ENCODE measurements at places on chromosomes 5 and 9. TPM values are rescaled to one million over a fixed set of nuclear protein-coding genes. Genes with fewer than 3 reads are reported as not detected.
A peak's percentile ranks its signal among the peaks of the same experiment; 100 is the strongest.

GRCh38 chr9:136728548-136729123, 14.1 kb downstream of the LCN10 start:
- DNase-seq: peak; percentile 56
- H3K36me3 ChIP-seq: peaks cover 30% of the 10 kb centered on the region
- H3K4me1 ChIP-seq: peaks cover 35% of the 10 kb centered on the region
- H3K27me3 ChIP-seq: no peaks in the 10 kb centered on the region

GRCh38 chr5:97006454-97007060, 70.7 kb downstream of the LNPEP start:
- no peak overlapping the region for H3K4me3 ChIP-seq
- H3K27ac ChIP-seq: peak overlapping the region; percentile 13
- H3K4me1 ChIP-seq: peaks cover 23% of the 10 kb centered on the region
- no peaks in the 10 kb centered on the region for H3K27me3 ChIP-seq
- DNase-seq: no peak
- peaks cover 22% of the 10 kb centered on the region for H3K36me3 ChIP-seq

Gene PCDHB12
- not detected for total RNA-seq

GRCh38 chr5:25604681-25605080, 959.9 kb upstream of the CDH10 start:
- no peaks in the 10 kb centered on the region for H3K4me1 ChIP-seq
- no peak overlapping the region for H3K4me3 ChIP-seq
- H3K27ac ChIP-seq: no peak overlapping the region

Gene SV2C
- total RNA-seq: not detected

Gene ASTN2
- total RNA-seq: 3.3 TPM

DNA sequence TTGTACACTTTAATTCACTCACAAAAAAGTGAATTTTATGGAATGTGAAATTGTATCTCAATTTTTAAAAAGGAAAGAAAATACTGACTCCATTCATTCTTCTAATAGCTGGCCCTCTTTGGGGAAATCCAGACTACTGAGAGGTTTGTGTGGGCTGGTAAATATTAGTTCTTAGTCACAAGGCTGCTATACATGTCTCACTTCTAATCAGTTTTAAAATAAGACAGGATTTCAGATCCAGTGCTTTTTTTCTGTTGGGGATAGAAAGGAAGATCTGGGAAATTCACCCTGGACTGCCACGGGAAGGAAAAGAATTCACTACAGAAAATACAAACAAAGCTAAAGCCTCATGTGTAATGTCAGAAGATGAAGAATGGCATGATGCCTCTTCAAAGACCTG, 32.7 kb upstream of the ADAMTSL1 start:
- H3K27me3 ChIP-seq: peaks cover 9% of the 10 kb centered on the region
- no peaks in the 10 kb centered on the region for H3K4me1 ChIP-seq
- H3K4me3 ChIP-seq: no peak overlapping the region
- DNase-seq: no peak
- no peak overlapping the region for H3K27ac ChIP-seq
- no peaks in the 10 kb centered on the region for H3K36me3 ChIP-seq

Gene ADRB2
- total RNA-seq: 11.4 TPM

GRCh38 chr5:26031481-26031880, 1006.9 kb downstream of the CDH9 start:
- H3K27me3 ChIP-seq: no peaks in the 10 kb centered on the region
- H3K4me1 ChIP-seq: no peaks in the 10 kb centered on the region
- H3K4me3 ChIP-seq: no peak overlapping the region
- DNase-seq: no peak
- H3K36me3 ChIP-seq: no peaks in the 10 kb centered on the region

GRCh38 chr5:153891394-153891793, 147.3 kb downstream of the FAM114A2 start:
- H3K4me3 ChIP-seq: no peak overlapping the region
- H3K4me1 ChIP-seq: no peaks in the 10 kb centered on the region
- H3K27ac ChIP-seq: no peak overlapping the region

DNA sequence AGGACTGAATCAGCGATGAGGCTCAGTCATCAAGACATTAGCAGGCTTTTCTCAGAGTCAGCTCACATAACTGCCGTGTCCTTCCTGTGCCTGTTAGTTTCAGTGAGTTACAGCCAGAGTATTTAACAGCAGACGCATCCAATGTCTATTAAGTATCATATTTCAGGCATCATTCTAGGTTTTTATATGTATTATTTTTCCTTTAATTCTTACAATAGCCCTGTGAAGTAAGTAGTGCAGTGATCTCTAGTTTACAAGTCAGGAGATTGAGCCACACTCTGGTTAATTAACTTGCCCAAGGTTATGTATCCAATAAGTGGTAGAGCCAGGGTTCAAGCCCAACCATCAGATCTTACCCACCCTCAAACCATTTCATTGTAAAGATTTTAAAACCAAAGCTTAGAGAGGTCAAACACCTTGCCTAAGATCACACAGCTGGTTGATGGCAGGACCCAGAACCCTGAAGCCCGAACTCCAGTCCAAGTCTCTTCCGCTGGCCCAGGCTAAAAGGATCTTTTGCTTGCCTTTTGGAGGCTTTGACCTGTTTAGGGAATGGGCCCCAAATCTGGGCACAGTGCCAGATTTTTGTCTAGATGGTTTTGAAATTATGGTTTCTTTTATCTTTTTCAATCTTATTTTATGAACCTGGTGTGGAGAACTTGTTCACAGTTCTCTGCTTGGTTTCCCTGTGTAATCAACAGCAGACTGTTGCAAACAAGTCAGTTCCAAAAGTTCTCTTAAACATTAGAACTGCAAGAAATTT, 261.2 kb upstream of the CLINT1 start:
- H3K27ac ChIP-seq: no peak overlapping the region
- no peaks in the 10 kb centered on the region for H3K27me3 ChIP-seq

- H3K27me3 ChIP-seq: no peaks in the 10 kb centered on the region
- H3K4me1 ChIP-seq: no peaks in the 10 kb centered on the region
- H3K4me3 ChIP-seq: no peak overlapping the region
These were observed 17.6 kb upstream of the AGGF1 start for GRCh38 chr5:77012601-77013000.

GRCh38 chr5:115484368-115484767, 60.2 kb downstream of the FEM1C start:
- no peaks in the 10 kb centered on the region for H3K27me3 ChIP-seq
- no peak for DNase-seq
- no peaks in the 10 kb centered on the region for H3K4me1 ChIP-seq
- no peaks in the 10 kb centered on the region for H3K36me3 ChIP-seq
- H3K27ac ChIP-seq: no peak overlapping the region

DNA sequence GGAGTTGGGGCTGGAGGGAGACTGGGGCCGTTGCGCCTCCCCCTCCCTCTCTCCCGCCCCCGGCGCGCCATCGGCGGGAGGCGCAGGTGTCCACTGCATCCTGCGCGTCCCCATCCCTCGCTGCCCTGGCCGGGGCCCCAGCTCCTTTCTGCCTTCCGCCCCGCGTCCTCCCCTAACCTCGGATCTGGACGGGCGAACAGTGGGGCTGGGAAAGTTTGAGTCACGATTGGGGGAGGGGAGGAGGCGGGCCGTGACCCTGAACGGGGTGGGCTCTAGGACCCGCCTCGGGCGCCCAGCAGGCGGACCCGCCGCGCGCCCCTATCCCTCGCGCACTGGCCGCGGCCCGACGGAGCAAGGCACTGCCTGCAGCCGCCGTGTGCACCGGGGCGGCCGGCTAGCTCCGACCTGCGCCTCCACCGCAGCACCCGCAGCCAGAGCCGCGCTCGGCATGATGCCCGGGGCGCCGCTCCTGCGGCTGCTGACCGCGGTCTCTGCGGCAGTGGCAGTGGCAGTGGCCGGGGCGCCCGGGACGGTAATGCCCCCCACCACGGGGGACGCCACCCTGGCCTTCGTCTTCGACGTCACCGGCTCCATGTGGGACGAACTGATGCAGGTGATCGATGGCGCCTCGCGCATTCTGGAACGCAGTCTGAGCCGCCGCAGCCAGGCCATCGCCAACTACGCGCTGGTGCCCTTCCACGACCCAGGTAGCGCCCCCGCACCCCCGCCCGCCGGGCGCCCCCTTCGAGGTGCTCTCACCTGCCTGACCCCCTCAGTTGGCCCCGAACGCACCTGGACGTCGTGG, at the start of gene HMCN2:
Gene HMCN2, plus strand, starts transcription at position 330 of the 805 bp plus-strand sequence. Its CDS starts 119 bp downstream, at position 449.
- H3K27me3 ChIP-seq: peaks cover 23% of the 10 kb centered on the region
- no peak within 1 kb of the TSS for H3K4me3 ChIP-seq
- H3K4me1 ChIP-seq: no peaks in the 10 kb centered on the region
- H3K27ac ChIP-seq: no peak within 1 kb of the TSS

DNA sequence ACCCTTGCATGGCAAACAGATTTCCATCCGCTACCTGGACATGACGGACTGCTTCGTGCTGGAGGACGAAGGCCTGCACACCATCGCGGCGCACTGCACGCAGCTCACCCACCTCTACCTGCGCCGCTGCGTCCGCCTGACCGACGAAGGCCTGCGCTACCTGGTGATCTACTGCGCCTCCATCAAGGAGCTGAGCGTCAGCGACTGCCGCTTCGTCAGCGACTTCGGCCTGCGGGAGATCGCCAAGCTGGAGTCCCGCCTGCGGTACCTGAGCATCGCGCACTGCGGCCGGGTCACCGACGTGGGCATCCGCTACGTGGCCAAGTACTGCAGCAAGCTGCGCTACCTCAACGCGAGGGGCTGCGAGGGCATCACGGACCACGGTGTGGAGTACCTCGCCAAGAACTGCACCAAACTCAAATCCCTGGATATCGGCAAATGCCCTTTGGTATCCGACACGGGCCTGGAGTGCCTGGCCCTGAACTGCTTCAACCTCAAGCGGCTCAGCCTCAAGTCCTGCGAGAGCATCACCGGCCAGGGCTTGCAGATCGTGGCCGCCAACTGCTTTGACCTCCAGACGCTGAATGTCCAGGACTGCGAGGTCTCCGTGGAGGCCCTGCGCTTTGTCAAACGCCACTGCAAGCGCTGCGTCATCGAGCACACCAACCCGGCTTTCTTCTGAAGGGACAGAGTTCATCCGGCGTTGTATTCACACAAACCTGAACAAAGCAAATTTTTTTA, 242.9 kb downstream of the MARCHF11 start:
- no peak overlapping the region for H3K4me3 ChIP-seq

DNA sequence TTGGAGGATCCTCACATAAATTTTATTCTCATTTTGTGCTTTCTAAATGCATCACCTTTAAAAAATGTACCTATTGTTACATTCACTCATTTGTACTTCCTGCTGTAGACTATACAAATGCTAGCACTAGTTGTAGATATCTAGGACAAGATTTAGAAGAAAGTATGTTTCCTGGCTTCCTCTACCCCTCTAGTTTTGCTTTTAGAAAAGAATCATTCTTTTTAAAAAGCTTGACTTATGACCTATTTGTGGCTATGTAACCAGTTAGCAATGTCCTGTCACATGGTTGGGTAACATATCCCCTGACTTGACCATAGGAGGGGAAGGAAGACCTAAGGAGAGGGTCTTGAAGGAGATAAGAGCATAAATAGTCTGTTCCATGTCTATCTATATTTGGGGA, 13.3 kb downstream of the CAMK4 start:
- H3K36me3 ChIP-seq: no peaks in the 10 kb centered on the region
- no peaks in the 10 kb centered on the region for H3K27me3 ChIP-seq
- no peak for DNase-seq
- H3K4me1 ChIP-seq: no peaks in the 10 kb centered on the region
- no peak overlapping the region for H3K4me3 ChIP-seq
- no peak overlapping the region for H3K27ac ChIP-seq

GRCh38 chr5:5755888-5756287, 333.4 kb downstream of the ICE1 start:
- no peaks in the 10 kb centered on the region for H3K36me3 ChIP-seq
- peak overlapping the region; percentile 37 for H3K27ac ChIP-seq

Gene SREK1
- 117 TPM for total RNA-seq

Gene LPAR1
- total RNA-seq: not detected

Gene FANCG
- total RNA-seq: 38.9 TPM

Gene WNT8A
- total RNA-seq: not detected

Gene SPINK6
- not detected for total RNA-seq

Gene TMEM174
- not detected for total RNA-seq

Gene PCDHGB5
- 2.5 TPM for total RNA-seq

DNA sequence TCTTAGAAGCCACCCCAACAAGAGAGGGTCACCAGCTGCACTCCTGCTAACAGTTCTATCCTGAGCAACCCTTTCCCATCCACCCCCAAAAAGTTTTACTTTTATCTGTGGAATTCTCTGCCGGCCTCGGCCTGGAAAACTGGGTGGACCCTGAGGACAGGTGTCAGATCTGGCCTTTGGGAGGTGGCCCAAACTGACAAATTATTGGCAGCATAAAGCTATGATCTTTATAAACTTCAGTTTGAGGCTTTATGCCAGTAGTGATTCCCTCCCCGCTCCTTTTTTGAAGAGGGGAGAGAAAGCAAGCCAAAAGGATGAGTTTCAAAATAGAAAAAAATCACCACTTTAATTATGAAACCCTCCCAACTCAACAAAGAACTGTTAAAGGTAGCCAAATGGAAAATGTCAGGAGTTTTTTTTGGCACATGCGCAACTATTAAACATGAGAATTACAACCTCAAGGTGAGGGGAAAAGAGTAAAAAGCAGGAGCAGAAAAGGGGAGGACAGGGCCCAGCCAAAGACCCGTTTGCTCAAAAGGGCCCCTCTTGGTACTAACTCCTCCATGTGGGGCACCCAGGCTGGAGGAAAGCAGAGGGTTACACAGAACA, 49.4 kb downstream of the FBXW11 start:
- no peak overlapping the region for H3K27ac ChIP-seq
- no peak overlapping the region for H3K4me3 ChIP-seq
- H3K36me3 ChIP-seq: no peaks in the 10 kb centered on the region

GRCh38 chr5:73284985-73285384, 112.0 kb downstream of the TMEM174 start:
- H3K4me1 ChIP-seq: no peaks in the 10 kb centered on the region
- DNase-seq: no peak
- no peaks in the 10 kb centered on the region for H3K36me3 ChIP-seq
- no peak overlapping the region for H3K27ac ChIP-seq
- no peak overlapping the region for H3K4me3 ChIP-seq

- no peak for DNase-seq
- no peaks in the 10 kb centered on the region for H3K36me3 ChIP-seq
- no peak overlapping the region for H3K4me3 ChIP-seq
These were observed 92.9 kb downstream of the NDFIP1 start for GRCh38 chr5:142201471-142201887.

Gene PCDHB5
- not detected for total RNA-seq

Gene FUT7
- 8.2 TPM for total RNA-seq

GRCh38 chr5:139369181-139369580, 13.9 kb downstream of the SLC23A1 start:
- DNase-seq: no peak
- no peaks in the 10 kb centered on the region for H3K27me3 ChIP-seq
- H3K36me3 ChIP-seq: peaks cover 10% of the 10 kb centered on the region
- H3K27ac ChIP-seq: no peak overlapping the region
- no peak overlapping the region for H3K4me3 ChIP-seq
- H3K4me1 ChIP-seq: no peaks in the 10 kb centered on the region

DNA sequence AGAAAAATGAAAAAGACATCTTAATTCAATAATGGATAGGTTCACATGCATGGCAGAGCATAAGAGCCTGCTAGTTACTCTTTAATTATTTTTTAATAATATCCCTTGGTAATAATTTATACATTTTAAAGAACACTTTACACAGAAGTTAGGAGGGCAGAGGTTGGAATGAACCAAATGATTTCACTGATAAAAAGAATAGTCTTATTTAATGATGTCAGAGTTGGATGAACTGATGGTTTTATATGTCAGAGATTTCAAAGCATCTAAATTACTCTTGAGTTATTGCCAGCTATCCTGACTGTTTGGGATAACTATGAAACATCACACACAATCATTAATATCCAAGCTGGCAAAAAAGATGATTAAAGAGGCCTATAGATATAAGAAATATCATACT, 244.8 kb downstream of the CSNK1G3 start:
- no peak overlapping the region for H3K27ac ChIP-seq
- no peak for DNase-seq
- no peak overlapping the region for H3K4me3 ChIP-seq
- H3K4me1 ChIP-seq: no peaks in the 10 kb centered on the region
- no peaks in the 10 kb centered on the region for H3K27me3 ChIP-seq

Measured in B cell (primary cell).